ENCODE measurements at places on chromosomes 16 and 17.

DNA sequence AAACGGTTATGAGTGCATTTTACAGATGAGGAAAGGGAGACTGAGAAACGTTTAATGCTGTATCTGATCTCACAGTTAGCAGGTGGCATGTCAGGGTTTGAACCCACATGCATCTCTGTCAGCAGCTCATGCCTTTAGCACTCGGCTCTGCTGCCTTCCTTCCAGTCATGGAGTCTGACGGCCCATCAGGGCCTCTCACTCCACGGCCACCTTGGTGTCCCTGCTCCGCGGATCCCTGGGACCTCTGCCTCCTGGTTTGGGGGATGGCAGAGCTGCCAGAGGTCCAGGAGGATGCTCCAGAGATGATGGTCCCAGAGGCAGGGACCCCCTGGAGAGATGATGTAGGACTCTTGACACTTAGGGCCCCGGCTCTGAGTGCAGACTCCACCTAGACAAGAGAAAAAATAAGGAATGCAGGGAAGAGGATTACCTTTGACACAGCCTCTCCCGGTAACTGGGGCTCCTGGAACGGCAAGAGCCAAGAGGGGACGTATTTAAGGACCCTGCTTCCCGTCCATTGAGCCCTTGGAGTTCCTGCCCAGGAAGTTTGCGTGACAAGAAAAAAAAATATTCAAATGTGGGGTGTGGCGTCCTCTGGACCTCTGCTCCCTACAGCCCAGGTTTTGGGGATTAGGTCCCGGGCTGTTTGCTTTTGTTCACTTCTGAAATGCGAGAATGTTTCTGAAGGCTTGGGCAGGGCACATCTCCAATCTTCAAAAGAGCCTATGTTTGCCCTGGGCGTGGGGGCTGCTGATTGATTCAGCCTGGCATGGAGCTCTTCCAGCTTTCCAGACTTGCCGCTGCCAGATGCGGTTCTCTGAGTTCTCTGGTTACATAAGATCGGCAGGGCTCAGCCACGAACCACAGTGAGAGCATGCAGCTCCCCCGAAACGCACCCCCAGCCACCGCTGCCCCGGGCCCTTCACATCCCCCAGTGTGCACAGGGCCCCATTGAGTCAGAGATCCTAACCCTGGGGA, at the start of gene ALDH3A1:
ALDH3A1 (minus strand) TSS at position 470 of the 978 bp plus-strand sequence. CDS start 3,169 bp downstream, outside the sequence.
- no peak for DNase-seq

- no peak for DNase-seq
These were observed 650 bp downstream of the KIAA0753 start for GRCh38 chr17:6639586-6640535.

DNA sequence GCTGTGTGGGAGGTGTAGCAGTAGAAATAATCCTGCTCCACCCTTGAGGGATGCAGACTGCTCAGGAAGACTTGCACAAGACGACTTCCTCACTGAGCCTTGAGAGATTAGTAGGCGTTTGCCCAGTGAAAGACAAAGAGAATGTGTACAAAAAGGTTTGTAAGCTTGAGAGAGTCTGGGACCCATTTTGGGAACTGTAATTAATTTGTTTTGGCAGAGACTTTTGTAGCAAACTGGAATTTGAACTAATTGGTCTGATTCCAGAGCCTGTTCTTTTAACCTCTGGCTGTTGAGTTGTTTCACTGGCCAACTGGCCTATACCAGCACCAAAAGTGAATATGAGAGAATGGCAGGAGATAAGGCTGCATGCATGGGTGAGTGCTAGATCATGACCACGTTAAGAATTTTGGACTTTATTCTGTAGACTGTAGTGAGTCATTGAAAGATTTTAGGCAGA, 75.5 kb downstream of the AATF start:
- no peak for DNase-seq

- DNase-seq = no peak
These were observed 605 bp downstream of the MRTFB start for GRCh38 chr16:14071576-14072271.

DNA sequence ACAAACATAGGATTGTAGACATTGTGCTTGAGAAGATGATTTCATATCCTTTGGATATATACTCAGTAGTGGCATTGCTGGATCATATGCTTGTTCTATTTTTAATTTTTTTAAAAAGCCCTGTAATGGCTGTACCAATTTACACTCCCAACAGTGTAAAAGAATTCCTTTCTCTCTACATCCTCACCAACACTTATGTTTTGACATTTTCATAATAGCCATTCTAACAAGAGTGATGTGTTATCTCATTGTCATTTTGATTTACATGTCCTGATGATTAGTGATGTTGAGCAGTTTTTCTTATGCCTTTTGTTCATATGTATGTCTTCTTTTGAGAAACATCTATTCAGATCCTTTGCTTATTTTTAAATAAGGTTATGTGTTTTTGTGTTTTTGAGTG, 1039.2 kb upstream of the GOT2 start:
- no peak for DNase-seq

DNA sequence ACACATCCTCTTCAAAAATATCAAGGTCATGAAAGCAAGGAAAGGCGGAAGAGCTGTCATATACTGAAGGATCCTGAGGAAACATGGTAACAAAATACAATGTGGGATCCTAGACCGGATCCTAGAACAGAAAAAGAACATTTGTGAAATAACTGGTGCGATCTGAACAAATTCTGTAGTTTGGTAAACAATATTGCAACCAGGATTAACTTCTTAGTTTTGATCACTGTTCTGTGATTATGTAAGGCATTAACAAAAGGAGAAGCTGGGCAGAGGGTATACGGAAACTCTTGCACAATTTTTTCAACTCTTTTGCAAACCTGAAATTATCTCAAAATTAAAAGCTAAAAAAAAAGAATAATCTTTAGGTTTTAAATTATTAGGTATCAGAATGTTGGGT, 109.7 kb downstream of the TRIM37 start:
- no peak for DNase-seq

DNA sequence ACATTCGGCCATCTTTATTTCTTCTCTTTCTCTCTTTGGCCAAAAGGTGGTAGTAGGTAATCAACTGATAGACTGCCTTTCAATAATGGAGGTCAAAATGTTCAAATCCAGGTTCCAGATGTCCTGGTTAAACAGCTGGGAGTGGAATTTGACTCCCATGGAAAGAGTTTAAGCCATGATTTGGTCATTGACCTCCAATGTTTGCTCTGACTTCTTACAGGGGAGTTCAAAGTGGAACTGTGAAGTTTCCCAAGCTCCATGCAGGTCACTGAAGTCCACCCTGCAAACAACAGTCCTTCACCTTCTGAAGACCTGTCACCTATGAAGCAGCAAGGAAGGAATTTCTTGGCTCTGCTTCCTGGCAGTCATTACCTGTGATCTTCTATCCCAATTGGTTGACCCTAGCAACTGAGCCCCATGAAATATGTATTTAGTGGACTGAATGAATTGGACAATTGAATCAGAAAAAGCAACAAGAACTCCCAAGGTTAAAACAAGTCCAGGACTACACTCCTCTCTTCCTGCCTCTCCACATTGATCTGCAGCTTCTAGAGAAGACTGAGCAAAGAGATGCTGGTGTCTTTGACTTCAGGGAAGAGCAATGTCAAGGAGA, 28.0 kb upstream of the SOX9 start:
- no peak for DNase-seq

DNA sequence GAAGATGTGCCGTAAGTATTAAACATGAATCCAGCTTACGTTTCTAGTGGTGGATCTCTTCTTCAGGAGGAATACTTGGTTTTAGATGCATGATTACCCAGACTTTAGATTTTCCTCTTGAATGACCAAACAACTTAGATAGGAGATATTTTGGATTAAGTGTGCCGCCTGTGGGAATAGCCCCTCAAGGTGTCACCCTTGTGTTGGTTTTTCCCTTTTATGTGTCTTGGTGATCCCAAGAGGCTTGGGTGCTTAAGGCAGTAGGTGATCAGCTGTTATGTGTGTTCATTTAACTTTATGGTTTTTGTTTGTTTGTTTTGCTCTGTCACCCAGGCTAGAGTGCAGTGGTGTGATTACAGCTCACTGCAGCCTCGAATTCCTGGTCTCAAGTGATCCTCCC, 115.1 kb downstream of the PPM1E start:
- DNase-seq = no peak

DNA sequence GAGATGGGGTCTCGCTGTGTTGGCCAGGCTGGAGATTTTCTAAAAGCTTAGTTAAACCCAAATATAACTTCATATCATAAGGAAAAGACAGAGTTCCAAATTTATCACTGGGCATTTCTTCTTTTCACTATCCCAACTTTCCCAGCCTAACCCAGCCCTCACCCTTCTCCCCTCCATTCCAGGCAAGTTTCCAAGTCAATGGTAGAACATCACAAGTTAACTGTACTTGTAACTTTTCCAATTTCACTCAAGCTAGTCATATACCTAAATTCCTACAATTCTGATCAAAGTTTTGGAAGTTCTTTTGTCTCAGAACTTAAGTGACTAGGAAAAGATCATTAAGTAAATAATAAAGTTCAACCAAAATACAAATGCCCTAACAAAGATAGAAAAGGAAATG, 61.2 kb downstream of the USP32 start:
- no peak for DNase-seq

- no peak for DNase-seq
These were observed 122.3 kb downstream of the MRTFB start for GRCh38 chr16:14193316-14193871.

DNA sequence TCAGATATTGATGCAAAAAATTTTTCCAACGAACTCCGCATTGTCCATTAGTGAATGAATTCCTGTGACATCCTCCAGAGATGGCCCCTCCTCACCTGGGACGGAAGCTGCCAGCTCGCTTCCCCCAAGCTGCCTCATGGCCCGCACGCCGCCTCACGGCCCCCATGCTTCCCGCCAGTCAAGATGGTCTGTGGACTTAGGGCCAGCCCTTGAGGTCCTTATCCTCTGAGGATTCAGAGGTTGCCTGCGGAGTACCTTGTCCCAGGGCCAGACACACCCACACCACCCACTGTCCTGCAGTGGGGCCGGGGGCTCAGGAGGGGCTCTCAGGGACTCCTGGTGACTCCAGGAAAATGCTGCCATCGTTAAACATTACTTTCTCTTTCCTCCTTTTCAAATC, 73.6 kb downstream of the SEC14L1 start:
- DNase-seq = no peak

DNA sequence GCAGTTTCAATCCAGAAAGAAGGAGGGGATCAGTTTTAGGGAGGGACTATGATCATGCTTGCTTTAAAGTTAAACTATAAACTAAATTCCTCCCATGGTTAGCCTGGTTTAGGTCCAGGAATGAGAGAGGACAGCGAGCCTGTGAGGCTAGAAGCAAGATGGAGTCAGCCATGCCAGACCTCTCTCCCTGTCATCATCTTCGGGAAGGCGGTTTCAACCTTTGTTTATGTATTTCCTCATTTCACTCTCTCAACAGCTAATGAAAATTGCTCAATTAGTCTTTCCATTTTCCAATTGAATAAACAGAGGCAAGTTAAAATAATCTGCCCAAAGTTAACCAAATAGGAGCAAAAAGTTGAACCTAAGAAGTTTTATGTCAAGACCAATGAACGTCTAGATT, 201.5 kb downstream of the KCNJ2 start:
- no peak for DNase-seq

- DNase-seq = no peak
These were observed 34.1 kb downstream of the HIC1 start for GRCh38 chr17:2089021-2089422.

GRCh38 chr16:48681520-48681919, 71.5 kb upstream of the N4BP1 start:
- no peak for DNase-seq

- no peak for DNase-seq
These were observed 40.1 kb downstream of the ENGASE start for GRCh38 chr17:79114458-79115301.
